CD4-positive, alpha-beta T cell treated with Interferon alpha-2 for 1 hour (primary cell): ENCODE measurements at places on chromosomes 1 and 21.

DNA sequence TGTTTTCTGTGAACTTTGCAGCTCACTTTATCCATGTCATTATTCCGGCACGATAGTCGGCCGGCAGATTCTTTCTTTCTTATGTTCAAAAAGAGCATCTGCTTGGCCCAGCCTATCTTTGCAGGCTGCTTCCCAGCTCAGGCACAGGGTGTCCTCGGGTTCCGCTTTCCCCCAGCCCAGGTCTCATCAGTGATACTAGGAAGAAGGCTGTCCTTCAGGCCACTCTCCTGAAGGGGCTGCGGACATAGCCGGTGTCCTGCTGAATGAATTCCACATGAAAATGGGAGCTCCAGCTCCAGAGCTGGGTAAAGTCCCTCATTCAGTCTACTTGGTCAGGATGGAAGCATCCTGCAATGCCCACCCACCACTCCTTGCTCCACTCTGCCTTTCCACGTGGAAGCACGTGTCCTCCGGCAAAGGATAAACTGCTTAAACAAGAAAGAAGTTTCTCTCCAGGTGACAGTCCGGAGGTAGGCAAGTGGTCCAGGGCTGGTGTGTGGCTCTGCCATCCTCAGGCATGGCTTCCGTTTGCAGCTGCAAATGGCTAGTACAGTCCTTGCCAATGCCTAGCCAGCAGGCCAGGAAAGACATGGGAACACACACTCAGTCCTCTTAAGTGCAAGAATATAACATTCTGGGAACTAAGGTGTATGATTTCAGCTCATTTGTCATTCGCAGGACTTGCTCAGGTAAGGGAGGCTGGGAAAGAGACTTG is 161.0 kb downstream of the TRIM33 start:
- DNase-seq: no peak

DNA sequence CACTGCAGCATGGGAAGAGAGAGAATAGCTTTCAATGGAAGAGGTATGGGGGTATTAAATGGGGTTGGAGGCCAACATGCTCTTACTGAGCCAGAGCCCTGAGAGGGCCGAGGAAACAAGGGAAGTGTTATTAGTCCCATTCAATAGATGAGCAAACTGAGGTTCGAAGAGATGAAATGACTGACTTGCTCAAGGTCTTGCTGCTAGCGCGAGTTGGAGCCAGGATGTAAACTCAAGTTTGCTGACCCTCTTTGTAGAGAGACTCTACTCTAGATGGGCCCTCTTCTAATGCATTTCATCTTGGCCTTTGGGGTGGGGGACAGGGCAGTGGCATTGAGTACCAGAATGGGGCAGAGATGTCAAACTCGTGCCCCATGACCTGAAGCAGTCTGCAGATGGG is 319.5 kb downstream of the RPS6KC1 start:
- no peak for DNase-seq

DNA sequence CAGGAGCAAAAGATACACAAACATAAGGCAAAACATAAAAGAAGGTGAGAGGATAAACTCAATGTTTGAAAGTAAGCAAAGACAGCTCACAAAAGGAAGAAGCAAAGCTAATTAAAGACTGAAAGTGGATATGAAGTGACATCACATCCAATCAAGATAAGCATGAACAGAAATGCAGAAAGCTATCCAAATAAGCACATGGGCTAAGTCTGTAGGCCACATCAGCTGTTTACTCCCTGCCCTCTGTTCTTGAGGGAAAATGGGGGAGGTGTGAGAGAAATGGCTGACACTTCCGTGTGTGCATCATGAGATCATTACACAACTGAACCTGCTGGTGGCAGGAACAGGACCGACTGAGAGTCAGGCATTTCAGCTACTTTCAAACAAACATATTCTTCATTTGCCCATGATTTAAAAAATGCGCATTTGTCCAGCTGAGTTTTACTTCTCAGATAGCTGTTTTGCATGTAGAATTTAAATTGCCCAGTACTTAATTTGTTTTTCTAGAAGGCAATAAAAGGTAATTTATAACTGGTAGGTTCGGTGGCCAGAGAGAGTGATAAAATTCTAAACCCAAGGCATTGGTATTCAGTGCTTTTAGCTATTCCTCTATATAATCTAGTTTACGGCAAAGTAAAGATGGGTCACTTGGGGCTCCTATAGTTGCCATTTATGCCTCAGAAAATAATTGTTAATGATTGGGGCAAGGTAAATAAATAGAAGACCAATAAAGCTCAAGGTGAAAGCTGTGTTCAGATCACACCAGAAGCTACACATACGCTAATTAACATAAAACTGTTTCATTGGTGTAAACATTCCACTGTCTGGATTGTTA is 27.2 kb upstream of the MAN1A2 start:
- DNase-seq: peak; percentile 54

GRCh38 chr1:42334240-42335049 is 590 bp downstream of the FOXJ3 start:
- DNase-seq: peak; percentile 33

GRCh38 chr1:193614817-193615216 is 428.4 kb upstream of the B3GALT2 start:
- DNase-seq: no peak

DNA sequence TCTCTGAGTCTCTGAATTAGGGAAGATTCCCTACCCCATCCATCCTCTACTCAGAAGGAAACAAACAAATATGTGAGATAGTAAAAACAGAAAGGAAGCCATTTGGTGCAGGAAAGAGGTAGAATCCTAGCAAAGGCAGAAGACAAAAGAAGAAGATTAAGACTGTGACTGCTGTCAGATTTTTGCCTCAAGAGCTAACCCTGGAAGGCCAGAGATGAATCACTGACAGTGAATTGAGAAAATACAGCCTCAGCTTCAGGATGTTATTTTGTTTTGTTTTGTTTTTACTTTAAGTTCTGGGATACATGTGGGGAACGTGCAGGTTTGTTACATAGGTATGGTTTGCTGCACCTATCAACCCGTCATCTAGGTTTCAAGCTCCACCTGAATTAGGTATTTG is 31.7 kb downstream of the DSTYK start:
- no peak for DNase-seq

GRCh38 chr1:248884632-248885295 is 21.3 kb upstream of the PGBD2 start:
- DNase-seq: no peak
